ENCODE measurements at places on chromosomes 16 and 17.

GRCh38 chr17:59617156-59617732, 2.5 kb upstream of the CLTC start:
- DNase-seq, result peak; percentile 7

DNA sequence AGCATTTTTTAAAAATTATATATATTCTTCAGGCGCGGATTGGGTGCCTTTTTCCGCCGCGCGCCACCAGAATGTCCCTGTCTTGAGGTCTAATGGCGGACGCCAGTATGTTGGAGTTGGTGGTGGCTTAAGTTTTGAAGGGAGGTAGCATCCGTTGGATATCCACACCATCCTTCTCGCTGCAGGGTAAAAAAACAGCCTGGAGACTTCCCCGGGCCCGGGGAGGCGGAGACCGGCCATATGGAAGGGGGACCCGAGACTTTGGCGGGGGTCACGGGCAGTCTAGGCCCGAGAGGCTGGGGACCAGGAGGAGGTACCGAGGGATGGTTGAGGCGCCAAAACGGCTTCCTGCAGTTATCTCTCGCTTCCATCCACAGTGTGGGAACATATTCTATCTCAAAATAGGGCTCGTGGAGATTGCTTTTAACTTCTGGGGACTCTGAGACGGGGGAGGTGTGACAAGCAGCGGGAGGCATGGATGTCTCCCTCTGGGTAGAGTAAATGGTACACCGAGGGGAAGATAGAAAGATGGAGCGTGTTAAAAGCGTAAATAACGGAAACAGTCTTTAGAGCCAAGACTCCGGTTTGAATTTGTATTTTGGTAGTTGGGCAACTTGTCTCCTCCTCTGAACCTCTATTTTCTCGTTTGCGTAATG, at the start of gene SF3B3:
SF3B3 (plus strand) TSS at position 74 of the 656 bp plus-strand sequence. CDS start 2,841 bp downstream, outside the sequence.
- DNase-seq, result peak; percentile 82

DNA sequence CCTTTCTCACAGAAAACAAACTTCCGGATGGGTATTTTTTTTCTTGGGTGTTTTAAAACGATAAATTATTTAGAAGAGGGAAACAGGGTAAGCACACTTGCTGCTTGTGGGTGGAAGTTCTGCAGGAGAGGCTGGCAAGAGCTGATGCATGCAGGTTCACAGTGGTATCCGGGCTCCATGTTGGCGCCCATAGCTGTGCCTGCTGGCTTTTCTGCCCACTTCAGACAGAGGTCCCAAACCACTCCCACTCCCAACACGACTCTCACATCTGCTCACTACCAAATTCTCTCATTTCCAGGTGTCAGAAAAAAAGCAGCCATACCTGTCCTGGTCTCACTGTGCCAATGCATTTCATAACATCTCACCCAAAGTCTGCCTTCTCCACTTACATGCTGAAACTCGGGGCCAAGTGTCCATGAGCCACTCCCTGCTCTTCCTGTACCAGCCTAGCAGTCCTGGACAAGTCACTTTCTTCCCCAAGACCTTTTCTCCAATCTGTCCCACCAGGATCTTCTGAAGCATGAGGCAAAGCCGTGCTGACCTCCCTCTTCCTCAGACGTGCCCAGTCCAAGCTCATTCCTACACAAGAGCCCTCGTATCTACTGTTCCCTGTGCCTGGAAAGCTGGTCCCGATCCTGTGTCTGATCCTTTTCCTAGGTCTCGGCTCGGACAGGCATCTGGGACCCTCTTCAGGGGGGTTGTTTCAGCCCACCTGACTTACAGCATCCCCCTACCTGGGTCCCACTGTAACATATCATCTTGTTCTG, 1.5 kb downstream of the CD300LF start:
- DNase-seq, result no peak

DNA sequence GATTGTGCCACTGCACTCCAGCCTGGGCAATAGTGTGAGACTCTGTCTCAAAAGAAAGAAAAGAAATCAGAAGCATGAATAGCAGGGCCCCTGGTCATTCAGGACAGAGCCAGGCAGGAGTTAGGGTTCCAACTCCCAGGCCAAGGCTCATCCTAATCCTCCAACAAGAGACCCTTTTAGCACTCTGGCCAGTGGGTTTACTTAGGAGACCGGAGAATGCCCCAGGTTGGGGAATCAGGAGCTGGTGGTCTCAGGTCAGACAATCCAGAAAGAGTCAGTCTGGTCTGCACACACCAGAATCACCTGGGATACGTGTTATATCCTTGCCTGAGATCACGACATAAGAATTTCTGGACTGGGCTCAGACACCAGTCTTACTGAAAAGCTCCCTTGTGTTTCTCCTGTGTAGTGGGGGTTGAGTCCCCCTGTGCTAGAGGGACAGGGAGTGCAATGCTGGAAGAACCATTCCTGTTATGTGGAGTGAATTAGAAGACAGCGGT, 48.7 kb downstream of the CCDC42 start:
- no peak for DNase-seq

DNA sequence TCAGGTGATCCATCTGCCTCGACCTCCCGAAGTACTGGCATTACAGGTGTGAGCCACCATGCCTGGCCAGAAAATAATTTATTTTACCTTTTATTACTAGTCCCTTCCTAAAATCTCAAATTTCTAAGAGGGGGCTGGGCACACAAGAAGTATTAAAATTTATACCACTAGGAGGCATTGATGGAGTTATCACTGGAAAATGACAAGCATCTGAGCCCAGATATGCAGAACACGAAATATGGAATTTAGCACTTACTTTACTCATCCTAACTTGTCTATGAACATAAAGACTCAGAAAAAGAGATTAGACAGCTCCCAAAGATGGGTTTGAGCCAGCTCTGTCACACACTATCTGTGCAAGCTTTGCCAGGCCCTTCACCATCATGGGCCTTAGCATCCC, 46.4 kb downstream of the STAT5A start:
- no peak for DNase-seq
